ENCODE measurements at places on chromosomes 5 and 9.

DNA sequence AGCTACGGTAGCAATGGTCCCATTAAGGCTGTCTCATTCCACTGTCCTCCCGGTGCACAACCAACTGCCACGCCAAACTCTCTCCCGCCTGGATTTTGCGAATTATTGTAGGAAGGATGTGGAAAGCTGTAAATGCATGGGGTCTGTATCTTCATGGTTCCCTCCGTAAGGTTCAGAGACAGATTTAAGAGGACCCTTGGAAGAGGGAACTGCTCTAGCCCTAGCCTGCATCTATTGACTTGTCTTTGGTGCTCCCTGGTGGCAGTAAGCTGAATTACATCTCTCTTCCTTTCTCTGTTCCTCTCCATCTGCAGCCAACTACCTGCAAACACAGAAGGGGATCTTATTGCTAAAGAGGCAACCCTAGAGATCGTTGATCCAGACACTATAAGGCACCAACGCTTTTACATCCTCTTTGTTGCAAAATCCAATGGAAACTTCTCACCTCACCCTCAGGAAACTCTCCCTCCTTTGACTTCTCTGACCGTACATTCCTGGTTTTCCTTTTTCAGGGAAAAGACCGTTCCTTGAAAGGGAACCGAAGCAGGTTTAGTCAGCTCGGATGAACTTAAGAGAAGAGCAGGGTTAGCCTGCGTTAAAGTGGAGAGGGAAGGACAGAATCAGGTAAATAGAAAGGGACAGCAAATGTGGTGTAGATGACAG is 11.9 kb downstream of the CAPSL start:
- peak; percentile 26 for DNase-seq

- no peak for DNase-seq
These were observed 14.9 kb upstream of the TCOF1 start for GRCh38 chr5:150342583-150342982.

GRCh38 chr5:82019342-82020138 is 47.7 kb downstream of the ATG10 start:
- DNase-seq: no peak

DNA sequence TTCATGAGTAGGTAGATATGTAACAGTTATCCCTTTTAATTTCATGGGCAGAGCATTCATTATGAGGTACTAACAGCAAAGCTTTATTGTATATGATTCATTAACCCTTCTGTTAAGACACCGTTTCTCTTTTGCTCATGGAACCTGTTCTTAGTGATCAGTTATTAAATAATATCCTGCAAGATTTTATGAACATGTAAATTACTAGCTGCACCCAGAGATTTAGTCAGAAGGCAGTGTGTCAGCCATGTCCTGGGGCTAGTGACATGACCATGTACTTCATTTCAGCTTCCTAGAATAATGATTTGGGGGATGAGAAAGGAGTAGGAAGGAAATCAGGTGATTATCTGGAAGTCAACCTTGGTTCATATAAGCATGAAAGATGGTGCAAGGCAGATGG is 7.0 kb downstream of the MAST4 start:
- no peak for DNase-seq

DNA sequence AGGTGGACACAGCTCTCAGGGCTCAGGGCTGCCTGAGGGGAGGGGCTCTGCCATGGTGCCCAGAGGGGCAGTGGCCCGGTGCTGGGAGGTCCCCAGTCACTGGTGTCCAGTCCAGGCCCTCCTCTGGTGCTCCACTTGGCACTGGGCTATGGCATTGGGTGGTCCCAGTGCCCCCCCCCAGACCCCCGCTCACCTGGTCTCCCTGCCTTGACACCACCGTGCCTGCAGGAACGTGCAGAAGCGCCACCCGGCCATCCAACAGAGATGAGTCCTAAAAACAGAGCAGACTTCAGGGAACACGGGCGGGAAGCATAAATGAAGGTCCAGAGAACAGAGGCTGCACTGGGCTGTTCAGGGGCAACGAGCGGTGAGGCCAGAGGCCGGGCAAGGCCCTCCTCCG is 42.3 kb upstream of the NSMF start:
- DNase-seq: no peak

GRCh38 chr9:129626625-129627284 is 792 bp downstream of the NTMT1 start:
- DNase-seq: peak; percentile 53

- no peak for DNase-seq
These were observed 24.3 kb downstream of the EFNA5 start for GRCh38 chr5:107646418-107646817.

DNA sequence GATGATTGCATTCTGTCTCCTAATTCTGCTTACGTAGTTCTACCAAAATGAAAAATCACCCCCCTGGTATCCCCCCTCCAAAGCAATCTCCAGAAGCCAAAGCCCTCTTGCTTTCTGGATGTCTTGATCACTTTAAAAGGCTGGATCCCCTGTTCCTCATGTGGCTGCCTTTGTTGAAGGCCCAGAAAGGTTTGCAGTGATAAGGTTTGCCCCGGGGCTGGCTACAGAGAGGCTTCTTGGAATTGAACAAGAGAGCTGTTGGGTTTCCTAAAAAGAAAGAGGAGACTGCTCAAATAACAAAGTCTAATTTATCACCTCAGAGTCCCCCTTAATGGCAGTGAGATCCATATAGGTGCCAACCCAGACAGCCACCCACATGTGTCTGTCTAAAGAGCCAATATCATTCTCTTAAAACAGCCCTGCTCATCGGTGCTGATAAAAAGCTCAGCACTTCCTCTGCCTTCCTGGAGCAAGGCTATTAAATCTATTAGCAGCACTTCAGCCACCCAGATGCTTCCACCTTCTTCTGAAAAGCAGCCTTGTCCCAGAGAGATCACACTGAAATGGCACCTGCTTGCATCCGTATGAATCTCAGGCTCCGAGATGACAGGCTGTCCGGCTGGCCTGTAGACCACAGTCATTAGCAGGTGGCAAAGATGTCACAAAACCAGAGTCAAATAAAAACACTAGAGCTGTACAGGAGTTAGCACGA is 70.9 kb downstream of the TEX10 start:
- no peak for DNase-seq

DNA sequence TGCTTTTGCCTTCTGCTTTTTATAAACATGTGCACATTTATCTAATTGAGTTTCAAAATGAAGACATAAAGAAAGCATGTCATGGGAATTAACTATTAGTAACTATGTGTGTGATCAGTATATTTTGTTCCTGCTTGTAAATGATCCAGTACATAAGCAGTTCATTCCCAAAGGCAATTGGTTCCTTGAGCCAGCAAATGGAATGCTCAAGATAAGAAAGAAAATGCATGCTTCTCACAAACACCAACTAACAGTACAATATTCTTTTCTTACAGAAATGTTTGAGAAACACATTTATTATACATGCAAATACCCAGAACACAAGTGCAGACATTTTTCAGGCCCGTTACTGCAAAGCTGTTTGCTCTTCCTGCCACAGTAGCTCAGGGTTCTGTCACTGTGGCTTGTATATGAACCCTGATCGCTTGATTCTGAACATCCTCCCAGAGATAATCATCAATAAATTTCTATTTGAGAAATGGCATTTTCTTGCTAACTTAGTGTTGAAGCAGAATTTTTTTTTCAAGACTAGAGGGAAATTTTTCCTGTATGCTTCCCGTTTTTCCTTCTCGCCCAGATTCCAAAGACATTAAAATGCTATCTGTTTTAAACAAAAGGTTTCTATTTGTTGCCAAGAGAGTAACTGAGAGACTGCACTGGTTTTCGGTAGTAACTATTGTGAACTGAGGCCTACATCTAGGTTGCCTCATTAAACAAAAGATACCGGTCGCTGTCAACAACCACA is 1.9 kb downstream of the GNAQ start:
- no peak for DNase-seq

DNA sequence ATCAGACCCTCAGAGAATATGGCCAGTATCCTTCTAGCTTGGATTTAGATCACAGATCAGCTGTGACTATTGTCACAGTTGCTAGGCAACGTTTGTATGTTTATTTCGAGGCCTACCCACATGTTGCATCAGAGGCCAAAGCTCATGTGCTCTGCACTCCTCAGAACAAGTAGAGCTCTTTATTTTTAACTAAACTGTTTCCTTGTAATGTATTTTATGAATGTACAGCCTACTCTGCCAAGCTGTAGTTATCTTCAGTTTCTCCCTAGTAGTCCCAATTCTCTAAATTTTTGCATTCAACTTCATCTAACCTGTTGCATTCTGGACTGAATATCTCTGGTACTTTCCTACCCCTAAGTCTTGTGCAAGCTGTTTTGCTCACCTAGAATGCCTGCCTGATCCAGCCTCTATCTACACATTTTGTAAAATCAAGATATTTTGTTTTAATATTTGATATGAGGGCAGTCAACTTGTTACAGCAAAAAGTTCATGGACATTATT is 52.8 kb downstream of the CAST start:
- DNase-seq: peak; percentile 75

DNA sequence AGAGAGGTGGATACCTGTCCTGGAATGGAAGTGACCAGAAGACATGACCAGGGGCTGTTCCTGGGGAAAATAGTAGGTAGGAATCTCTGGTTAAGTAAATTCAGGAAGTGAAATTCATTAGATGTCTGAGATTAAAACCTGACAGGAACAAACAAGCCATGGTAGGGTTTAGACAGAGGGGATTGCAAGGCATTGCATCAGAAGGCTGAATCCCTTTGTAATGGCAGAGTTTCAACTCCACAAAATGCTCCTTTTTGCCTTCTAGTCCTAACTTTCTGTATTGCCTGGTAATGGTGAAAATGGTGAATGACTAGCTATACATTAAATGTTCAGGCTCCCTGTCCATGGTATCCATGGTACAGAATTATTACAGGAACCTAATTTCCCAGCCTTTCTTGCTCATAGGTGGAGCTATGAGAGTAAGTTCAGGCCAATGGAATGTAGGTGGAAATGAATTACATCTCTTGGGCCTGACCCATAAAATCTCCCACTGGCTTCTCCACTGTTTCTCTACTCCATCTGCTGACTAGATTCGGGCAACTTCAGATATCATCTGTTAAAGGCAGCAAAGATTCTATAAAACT is 113.4 kb upstream of the CNTLN start:
- no peak for DNase-seq

DNA sequence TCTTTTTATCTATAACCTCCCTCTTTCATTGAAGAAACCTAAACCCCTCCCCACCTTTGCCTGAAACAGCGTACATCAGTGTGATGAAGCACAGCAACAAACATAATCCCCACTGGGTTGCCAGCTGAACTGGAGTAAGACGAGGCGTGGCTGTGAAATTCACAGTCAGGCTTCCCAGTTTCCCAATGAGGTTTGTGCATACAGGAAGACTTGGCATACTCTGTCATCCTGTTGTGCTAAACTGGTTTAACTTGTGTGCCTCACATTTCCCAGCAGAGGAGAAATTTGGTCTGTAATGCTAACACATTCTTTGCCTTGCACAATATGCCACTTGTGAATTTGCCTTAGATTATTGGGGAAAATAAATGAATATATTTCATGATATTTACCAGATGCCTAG is 121.5 kb downstream of the SV2C start:
- DNase-seq: peak; percentile 43

DNA sequence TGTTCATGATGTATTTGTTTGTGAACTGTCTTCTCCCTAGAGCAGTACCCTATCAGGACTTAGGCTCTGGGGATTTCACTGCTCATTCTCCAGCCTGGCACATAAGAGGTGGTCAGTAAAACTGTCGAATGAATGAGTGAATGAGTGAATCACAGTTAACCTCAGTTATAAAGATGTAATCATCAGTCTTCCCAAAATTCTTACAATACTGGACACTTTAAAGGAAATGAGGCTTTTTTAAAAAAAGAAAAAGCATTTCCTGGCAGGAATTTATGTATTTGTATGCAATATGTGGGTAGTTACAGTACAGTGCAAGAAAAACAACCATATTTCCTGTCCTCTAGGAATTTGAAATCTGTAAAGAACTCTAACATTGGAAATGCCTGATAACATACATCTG is 59.6 kb downstream of the RAI14 start:
- no peak for DNase-seq

DNA sequence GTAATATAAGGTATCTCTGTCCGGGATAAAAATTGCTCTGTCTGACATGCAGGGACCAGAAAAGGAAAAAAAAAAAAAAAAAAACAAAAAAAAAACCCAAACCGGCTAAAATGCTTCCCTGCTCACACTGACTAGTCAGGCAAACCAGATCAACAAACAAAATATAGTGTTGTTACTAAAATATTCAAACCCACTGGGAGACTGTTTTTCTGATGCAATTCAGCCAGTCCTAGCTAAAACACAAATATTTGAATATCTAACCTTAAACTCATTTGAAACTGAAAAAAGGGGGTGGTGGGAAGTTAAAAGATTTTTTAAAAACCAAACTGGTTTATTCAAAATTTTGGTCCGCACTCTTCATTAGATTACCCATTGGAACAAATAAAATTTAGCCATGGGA is 61.0 kb downstream of the APBA1 start:
- no peak for DNase-seq

- DNase-seq: no peak
These were observed 2.9 kb downstream of the IQGAP2 start for GRCh38 chr5:76406014-76406413.

DNA sequence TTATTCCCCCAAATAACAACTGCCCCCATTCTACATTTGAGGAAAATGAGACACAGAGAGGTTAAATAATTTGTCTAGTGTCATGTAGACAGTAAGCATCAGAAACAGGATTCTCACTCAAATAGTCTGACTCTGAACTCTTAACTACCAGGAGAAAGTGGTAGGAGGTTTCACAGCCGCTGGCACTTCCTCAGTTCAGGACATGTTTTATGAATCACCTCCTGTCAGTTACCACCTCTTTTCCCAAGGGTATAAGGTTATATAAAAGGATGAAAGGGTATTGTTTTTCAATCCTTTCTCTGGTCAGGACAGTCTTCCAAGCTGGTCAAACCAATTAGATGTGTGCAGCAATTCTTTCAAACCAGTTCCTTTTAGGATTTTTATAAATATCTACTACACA is 52.1 kb downstream of the TSSK1B start:
- DNase-seq: no peak

All from transverse colon (tissue), 4 donors.